NCI-H526 treated with DMSO at 0.1 percent for 48 hours (cell line): ENCODE measurements at places on chromosomes 1 and 21.

DNA sequence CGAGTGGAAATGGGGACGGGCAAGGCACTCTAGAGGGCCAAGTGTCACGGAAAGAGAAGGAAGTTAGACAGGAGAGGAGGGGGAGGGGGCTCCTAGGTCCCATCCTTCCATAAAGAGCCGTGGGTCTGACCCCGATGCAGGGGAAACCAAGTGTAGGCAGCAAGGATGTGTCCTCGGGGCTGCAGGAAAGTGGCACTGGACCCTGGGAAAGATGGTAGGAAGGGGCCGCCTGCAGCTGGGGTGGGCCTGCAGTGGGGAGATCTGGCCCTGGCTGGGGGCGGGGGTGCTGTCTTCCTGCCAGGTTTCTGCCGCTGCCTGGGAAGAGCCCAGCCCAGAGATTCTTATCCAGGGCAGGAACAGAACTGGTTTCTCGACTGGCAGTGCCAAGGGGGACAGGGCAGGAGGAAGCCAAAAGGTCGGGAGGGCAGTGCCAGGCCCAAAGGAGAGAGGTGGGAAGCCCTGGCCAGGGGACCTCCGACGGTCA lies 12.9 kb downstream of the CRABP2 start:
- DNase-seq = no peak

DNA sequence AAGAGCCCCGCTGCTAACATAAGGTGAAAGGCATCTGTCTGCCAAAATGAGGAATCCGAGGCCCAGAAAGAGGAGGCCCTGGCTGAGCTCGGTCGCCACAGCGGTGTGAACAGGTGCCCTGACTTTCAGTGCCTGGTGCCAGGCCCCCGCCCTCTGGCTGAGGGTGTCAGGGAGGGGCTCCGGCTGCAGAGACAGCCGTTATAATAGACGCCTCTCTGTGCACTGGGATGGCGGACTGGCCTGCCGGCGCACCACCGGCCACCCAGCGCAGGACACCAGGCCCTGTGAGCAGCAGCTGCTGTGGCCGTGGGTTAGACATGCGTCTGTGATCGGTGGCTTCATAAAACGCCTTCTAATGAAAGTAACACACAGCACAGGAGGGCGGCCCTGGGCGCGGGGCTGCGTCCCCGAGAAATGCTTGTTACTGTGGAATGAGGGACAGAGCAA lies 51.4 kb upstream of the ACTRT2 start:
- DNase-seq = no peak

- no peak for DNase-seq
Observed at GRCh38 chr1:210625715-210626114, 297.0 kb downstream of the HHAT start.

DNA sequence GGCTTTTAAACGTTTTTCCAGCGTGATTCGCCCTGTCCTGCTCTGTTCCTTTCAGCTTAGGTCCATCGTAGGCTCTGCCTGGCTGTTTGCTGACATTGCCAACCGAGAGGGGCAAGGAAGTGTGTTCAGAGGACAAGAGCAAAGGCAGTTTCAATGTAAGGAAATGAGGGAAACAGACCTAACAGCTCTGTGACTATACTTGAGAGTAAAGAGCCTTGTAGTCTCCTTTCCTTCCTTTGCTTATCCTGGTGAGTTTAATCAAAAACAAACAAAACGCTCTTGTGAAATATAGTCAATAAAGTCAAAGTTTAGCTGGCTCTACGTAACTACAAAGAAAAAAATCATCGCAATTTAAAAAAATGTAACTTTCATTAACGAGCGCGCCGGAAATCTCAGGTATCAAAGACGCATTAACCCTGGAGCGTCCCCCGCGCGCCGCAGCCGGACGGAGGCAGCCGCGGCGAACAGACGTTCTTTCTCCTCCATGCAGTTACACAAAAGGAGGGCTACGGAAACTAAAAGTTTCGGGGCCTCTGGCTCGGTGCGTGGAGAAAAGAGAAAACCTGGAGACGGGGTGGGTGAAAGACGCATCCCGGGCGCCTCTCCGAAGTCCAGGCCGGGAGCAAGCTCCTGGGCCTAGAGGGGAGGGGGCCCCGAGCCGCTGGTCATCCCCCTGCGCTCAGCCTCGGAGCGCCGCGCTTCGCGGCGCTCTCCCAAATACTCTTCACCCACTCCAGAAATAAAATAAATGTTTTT lies 617 bp upstream of the ADGRL2 start:
- peak; percentile 38 for DNase-seq

GRCh38 chr1:18288722-18289121 lies 181.1 kb downstream of the IGSF21 start:
- no peak for DNase-seq

DNA sequence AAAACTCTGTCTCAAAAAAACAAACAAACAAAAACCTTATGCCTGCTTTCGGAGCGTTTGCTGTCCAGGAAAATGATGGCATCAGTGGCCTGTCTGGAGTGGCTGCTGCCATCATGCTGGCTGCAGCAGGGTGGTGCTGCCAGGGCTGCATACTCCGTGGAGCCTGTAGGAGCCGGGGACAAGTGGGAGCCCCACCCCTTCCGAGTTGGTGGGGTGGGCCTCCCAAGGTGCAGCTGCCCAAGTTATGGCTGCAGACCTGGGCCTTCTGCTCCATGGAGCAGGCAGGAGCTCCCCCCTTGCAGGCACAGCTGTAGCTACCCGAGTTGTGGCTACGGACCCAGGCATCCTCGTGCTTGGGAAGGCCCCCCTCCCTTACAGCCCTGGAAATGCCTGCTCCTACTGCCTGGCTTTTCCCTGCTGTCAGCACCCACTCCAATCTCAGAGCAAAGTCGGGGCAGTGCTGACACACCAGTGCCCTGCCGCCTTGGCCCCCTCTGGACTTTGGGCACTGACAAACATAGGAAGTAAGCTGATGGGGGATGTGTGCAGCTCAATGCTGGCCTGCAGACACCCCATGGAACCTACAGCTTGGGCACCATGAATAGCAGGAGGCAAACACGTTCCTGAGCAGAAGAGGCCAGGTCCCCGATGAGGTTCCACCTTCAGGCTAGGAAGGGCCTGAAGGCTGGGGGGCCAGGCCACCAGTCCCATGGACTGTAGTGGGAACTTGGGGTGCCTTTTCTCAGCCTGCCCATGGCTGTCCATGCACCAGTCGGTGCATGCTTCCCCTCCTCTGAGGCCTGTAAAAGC lies 60.4 kb downstream of the CC2D1B start:
- no peak for DNase-seq

DNA sequence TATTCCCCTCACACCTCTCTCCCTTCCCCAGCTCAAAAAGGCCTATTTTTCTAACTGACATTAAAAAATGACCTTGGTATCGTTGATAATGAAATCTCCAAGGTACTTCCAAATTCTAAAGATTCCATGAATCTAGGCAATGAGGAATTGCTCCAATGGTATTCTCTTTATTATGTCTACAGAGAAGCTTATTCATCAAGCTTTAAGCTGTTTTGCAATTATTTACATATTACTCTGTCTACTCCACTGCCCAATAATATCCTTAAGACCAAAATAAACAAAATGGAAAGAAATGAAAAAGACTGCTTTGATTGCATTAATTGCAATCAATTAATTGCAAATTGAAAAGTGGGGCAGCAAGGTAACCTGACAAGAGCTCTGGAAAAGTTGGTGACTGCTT lies 7.9 kb downstream of the PLPP3 start:
- peak; percentile 40 for DNase-seq

DNA sequence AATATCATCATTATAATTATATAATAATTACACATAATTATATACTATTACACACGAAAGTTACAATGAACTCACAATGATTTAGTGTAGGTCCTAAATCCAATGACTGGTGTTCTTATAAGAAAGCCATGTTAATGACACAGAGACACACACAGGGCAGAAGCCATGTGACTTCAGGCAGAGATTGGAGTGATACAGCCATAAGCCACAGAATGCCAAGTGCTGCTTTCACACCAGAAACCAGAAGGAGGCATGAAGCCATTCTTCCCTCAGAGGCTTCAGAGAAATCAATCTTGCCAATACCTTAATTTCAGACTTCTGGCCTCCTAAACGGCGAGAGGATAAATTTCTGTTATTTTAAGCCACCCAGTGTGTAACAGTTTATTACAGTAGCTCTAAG lies 147.4 kb upstream of the KRTAP19-8 start:
- DNase-seq = no peak

- DNase-seq = peak; percentile 7
Observed at GRCh38 chr1:55284856-55285255, 69.7 kb upstream of the USP24 start.

DNA sequence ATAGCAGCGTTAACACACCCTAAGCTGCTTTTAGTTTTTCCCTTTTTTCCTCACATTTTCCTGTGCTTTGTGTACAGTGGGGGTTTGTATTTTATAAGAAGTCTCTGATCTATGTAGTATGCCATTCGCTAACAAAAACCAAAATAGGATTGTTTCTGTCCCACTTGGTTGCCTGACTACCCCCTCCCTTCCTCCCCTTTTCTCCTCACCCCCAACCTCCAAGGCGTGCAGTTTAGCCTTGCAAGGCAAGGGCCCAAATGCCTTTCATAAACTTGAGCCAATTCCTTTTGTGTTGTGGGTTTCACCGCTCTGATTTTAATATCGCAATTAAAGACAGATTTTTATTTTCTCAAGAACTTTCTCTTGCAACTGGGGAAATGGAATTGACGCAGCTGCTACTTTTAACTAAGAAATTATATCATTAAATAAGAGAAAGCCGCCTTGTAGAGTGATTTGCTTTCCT lies 276.9 kb downstream of the TM2D1 start:
- DNase-seq = no peak

DNA sequence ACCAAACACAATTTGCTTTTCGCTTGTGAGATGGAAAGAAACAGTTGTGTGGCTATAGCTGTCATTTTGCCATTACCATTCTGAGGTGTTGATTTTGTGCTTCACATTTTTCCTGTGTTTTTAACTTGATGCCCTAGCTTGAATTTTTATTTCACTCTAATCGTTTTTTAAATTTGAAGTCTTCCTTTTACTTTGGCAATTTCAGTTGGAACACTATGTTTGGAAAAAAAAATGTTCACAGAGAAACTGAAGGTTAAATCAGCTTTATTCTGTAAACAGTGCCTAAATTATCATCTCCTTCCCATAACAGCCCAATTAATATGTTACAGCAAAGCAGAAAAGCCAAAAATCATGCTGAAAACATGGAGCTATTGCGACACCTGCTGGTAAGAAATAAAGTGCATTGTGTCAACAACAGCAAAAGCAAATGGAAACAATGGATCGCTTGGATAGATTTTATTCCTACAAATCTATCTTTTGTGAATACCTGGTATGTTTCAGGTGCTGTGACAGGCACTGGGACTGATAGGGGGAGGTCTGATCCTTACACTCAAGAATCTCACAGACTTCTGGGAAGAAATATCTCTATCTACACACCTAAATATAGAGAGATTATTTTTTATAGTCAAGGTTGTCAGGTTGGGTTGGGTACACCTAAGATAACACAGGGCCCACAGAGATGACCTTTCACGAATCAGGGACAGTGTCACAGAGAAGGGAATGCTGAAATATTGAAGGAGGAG lies 16.2 kb upstream of the ERICH3 start:
- DNase-seq = peak; percentile 17

DNA sequence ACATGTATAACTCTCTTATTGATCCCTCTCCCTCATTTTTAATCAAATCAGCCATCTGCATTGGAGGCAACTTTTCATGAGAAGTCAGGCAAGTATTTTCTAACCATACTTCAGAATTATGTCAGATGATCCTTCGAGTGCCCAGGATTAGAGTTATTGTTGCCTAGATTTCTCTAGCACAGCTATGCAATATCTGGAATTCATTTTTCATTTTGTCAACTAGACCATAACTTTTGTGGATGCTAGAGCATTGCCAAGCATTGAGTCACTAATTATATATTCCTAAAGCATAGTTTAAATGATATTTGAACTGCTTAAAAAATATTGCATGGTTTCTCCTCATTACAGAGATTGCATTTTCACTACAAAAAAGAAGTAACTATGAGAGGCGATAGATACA lies 21.2 kb downstream of the HFM1 start:
- DNase-seq = no peak

GRCh38 chr1:147723691-147724323 lies 36.6 kb downstream of the GJA5 start:
- DNase-seq = peak; percentile 90

- DNase-seq = no peak
Observed at GRCh38 chr1:225909477-225909876, 14.6 kb downstream of the PYCR2 start.
